Esophagus squamous epithelium (tissue), 5 donors: ENCODE measurements at places on chromosomes 1 and 21. TPM values are rescaled to one million over a fixed set of nuclear protein-coding genes. Genes with fewer than 3 reads are reported as not detected.

GRCh38 chr1:220207411-220207810 lies 64.8 kb downstream of the RAB3GAP2 start:
- H3K27me3 ChIP-seq, result no peaks in the 10 kb centered on the region
- H3K36me3 ChIP-seq, result no peaks in the 10 kb centered on the region
- H3K4me3 ChIP-seq, result no peak overlapping the region
- no peaks in the 10 kb centered on the region for H3K4me1 ChIP-seq
- H3K27ac ChIP-seq, result no peak overlapping the region

DNA sequence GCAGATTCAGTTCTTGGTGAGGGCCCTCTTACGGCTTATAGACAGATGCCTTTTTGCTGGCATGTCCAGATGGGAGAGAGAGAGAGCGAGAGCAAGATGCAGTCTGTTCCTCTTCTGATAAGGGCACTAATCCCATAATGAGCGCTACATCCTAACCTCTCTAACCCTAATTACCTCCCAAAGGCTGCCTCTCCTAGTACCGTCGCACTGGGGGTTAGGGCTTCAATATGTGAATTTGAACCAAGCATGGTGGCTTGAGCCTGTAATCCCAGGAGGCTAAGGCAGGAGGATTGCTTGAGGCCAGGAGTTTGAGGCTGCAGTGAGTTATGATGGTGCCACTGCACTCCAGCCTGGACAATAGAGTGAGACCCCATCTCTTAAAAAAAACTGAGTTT lies 10.5 kb upstream of the SDE2 start:
- H3K27me3 ChIP-seq, result no peaks in the 10 kb centered on the region
- no peak overlapping the region for H3K4me3 ChIP-seq
- H3K4me1 ChIP-seq, result peaks cover 5% of the 10 kb centered on the region
- no peak for DNase-seq

DNA sequence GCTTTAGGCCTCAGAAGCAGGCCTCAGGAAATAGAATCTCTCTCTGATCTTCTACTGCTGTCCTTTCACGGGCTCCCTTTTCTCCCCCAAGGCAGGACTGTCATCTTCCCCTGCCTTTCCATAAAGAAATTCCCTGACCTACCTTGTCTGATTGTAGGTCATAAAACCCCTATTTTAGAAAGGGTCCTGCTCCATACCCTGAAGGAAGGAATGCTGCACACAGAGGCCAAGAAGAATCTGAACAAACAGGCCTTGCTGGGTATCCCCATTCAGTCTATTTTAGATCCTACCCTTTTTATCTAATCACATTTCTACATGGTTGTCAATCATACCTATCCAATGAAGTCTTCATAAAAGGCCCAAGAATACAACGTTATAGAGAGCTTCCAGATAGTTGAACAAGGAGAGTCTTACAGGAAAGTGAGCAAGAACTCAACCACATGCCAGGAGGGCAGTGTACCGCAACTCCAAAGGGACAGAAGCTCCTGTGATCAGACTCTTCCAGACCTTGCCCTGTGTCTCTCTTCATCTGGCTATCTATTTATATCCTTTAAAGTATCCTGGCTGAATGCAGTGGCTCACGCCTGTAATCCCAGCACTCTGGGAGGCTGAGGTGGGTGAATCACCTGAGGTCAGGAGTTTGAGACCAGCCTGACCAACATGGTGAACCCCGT lies 93.1 kb downstream of the SLC16A1 start:
- H3K36me3 ChIP-seq, result no peaks in the 10 kb centered on the region
- DNase-seq, result no peak
- H3K27ac ChIP-seq, result no peak overlapping the region

- no peaks in the 10 kb centered on the region for H3K27me3 ChIP-seq
- H3K4me3 ChIP-seq, result no peak overlapping the region
- no peaks in the 10 kb centered on the region for H3K36me3 ChIP-seq
- peak overlapping the region; percentile 88 for H3K27ac ChIP-seq
Measured at GRCh38 chr1:21904454-21904703, 32.7 kb downstream of the HSPG2 start.

GRCh38 chr1:69313118-69313517 lies 254.6 kb upstream of the LRRC7 start:
- no peak for DNase-seq
- H3K36me3 ChIP-seq, result no peaks in the 10 kb centered on the region
- no peaks in the 10 kb centered on the region for H3K27me3 ChIP-seq
- no peak overlapping the region for H3K27ac ChIP-seq
- no peak overlapping the region for H3K4me3 ChIP-seq

Gene SLC5A3
- total RNA-seq, result 20.0 TPM

Gene DAP3
- 59.9 TPM for total RNA-seq

DNA sequence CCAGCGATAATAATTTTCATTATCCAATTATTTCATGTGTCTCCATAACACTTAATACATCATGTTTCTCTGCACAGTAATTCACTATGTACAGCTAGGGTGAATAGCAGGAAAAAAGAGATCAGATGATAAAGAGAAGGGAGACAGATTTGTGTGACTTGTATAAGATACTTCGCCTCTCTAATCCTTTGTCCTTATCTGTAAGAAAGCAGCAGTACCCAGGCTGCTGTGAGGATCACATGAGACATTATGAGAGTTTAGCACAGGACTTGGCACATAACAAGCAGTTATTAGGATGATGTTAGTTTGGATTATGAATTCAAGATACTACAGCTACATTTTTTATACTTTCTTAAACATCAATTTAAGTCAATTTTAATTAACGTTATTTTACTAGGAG lies 6.3 kb downstream of the ERG start:
- no peaks in the 10 kb centered on the region for H3K27me3 ChIP-seq
- H3K4me3 ChIP-seq, result no peak overlapping the region
- H3K27ac ChIP-seq, result peak overlapping the region; percentile 22
- no peak for DNase-seq
- H3K36me3 ChIP-seq, result no peaks in the 10 kb centered on the region
- H3K4me1 ChIP-seq, result peaks cover 5% of the 10 kb centered on the region

Gene GBP5
- 4.8 TPM for total RNA-seq

- H3K4me1 ChIP-seq, result peaks cover 20% of the 10 kb centered on the region
- DNase-seq, result no peak
- H3K27ac ChIP-seq, result no peak within 1 kb of the TSS
- H3K36me3 ChIP-seq, result no peaks in the 10 kb centered on the region
- peaks cover 7% of the 10 kb centered on the region for H3K27me3 ChIP-seq
Measured at GRCh38 chr1:12063141-12064072, at the start of gene TNFRSF8. Gene TNFRSF8 (plus strand): TSS chr1:12063303. CDS start chr1:12063599, 296 bp downstream.

Gene MPZL1
- total RNA-seq, result 80.5 TPM

Gene STUM
- total RNA-seq, result 0.15 TPM

GRCh38 chr1:173301507-173301906 lies 94.4 kb upstream of the TNFSF4 start:
- H3K27ac ChIP-seq, result no peak overlapping the region
- no peaks in the 10 kb centered on the region for H3K4me1 ChIP-seq
- no peak overlapping the region for H3K4me3 ChIP-seq
- H3K27me3 ChIP-seq, result no peaks in the 10 kb centered on the region
- no peaks in the 10 kb centered on the region for H3K36me3 ChIP-seq

- no peak for DNase-seq
- H3K4me3 ChIP-seq, result no peak overlapping the region
- H3K27ac ChIP-seq, result no peak overlapping the region
- H3K36me3 ChIP-seq, result peaks cover 28% of the 10 kb centered on the region
- H3K4me1 ChIP-seq, result no peaks in the 10 kb centered on the region
Measured at GRCh38 chr1:235423214-235423652, 56.0 kb downstream of the TBCE start.
